ENCODE measurements at places on chromosomes 4 and X. TPM values are rescaled to one million over a fixed set of nuclear protein-coding genes. Genes with fewer than 3 reads are reported as not detected.

CCKAR gene
- not detected for total RNA-seq

ARR3 gene
- total RNA-seq = not detected

TMPRSS11F gene
- not detected for total RNA-seq

GPR34 gene
- 1.5 TPM for total RNA-seq

CCDC149 gene
- total RNA-seq = 8.7 TPM

MAGEA11 gene
- total RNA-seq = not detected

TMEM31 gene
- not detected for total RNA-seq

PAGE5 gene
- not detected for total RNA-seq

MAGEB17 gene
- total RNA-seq = not detected

ARFIP1 gene
- total RNA-seq = 11.6 TPM

TCP11X2 gene
- not detected for total RNA-seq

REELD1 gene
- total RNA-seq = not detected

MAPK10 gene
- total RNA-seq = 9.3 TPM

CITED1 gene
- total RNA-seq = not detected

SULT1E1 gene
- total RNA-seq = not detected

ALPK1 gene
- total RNA-seq = 8.7 TPM

CYTL1 gene
- 0.85 TPM for total RNA-seq
